ENCODE measurements at places on chromosomes 2 and 18.

GRCh38 chr2:167209784-167210183 lies 321.5 kb downstream of the XIRP2 start:
- no peak for DNase-seq

DNA sequence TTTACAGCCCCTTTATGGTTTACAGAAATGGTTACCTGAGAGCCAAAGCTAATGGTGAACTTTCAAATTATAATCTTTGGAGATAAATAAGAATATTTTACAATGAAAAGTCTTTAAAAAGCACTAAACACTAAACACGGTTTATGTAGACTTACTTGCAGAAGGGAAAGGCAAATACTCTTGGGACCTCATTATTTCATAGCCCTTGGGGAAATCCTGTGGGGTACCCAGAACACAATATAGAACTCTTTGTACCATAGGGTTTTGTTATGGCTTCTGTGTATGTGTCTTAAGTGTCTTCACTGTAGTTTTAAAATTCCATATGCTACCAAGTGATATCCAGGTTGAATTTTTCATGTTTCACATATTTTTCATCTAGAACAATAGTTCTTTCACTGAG lies 90.6 kb downstream of the KCNH7 start:
- DNase-seq, result no peak

GRCh38 chr2:31151501-31151900 lies 13.3 kb upstream of the GALNT14 start:
- DNase-seq, result no peak

GRCh38 chr2:19747310-19748072 lies 154.3 kb downstream of the TTC32 start:
- DNase-seq, result no peak

DNA sequence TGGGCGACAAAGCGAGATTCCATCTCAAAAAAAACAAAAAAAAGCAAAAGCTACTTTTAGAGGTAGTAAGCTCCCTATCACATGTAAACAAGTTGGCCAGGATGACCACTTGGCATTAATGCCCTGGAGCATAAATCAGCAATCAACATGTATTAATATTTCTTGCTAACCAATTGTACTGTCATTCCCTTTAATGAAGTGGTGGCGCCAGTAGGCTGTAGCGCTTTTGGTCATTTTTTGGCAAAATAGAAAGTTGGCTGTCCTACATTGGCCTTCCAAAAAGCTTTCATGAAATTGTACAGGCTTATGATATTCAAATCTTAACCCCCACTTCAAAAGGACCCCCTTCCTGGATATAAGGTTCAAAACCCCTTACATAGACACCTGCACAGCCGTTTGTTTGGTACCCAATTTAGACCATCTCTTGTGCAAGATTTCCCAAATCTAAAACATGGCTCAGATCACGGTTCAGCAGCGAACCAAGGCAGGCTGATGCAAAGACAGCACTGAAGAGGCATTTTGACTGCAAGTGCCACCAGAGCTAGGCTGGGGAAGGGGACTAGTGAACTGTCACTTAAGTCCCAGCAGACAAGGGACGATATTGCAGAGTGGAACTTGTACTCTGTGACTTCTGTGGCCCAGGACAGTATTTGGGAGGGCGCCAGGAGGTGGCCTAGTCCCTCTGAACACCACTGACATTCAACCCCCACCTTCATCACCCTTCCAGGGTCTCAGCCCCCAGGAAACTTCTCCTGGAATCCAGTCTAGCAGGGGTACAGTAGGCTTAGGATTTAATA lies 31.9 kb downstream of the SMAD7 start:
- DNase-seq, result no peak

GRCh38 chr18:45997700-45998151 lies 30.6 kb upstream of the EPG5 start:
- no peak for DNase-seq

- no peak for DNase-seq
These were observed 39.0 kb downstream of the ANXA4 start for GRCh38 chr2:69780921-69781320.

All from NCI-H446 (cell line).